ENCODE measurements at places on chromosomes 3 and 15.

- DNase-seq, result no peak
Observed at GRCh38 chr15:79322306-79322705, 11.4 kb downstream of the TMED3 start.

DNA sequence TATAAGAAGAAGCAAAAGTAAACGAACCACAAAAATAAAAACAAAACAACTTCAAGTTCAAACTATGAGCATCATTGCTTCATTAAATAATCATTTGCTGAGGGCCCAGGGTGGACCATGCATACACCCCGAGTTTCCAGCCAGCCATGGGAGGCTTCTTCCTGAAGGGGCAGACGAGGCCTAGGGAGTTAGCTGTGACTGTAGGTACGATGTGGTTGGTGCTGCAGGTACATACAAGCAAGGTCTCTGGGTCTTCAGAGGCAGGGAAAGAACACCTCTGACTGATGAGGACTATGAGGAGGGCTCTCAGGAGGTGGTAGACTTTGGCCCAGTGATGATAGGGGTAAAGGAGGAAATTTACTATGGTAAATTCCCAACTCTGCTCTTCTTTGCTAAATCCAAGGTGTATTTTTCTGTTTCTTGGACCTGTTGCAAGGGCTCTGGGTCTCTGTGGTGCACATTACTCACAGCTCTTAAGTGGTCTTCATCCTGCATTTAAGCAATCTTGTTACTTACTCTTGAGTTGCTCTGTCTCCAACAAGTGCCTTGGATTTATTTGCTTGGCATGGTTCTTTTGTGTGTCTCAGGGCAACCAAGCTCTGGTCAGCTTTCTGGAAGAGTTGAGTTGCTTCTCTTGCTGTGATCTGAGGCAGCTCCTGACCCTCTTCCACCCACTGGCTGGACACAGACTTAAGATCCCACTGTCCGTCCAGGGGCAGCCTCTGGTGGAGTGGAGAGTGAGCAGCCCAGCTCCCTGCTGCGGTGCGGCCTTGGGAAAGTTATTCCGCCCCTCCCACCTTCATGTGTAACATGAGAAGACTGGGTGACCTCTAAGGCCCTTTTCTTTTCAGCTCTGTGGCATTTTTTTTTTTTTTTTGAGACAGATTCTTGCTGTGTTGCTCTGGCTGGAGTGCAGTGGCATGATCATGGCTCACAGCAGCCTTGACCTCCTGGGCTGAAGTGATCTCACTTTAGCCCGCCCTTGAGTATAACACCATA, 56.1 kb upstream of the KIF23 start:
- DNase-seq, result no peak

DNA sequence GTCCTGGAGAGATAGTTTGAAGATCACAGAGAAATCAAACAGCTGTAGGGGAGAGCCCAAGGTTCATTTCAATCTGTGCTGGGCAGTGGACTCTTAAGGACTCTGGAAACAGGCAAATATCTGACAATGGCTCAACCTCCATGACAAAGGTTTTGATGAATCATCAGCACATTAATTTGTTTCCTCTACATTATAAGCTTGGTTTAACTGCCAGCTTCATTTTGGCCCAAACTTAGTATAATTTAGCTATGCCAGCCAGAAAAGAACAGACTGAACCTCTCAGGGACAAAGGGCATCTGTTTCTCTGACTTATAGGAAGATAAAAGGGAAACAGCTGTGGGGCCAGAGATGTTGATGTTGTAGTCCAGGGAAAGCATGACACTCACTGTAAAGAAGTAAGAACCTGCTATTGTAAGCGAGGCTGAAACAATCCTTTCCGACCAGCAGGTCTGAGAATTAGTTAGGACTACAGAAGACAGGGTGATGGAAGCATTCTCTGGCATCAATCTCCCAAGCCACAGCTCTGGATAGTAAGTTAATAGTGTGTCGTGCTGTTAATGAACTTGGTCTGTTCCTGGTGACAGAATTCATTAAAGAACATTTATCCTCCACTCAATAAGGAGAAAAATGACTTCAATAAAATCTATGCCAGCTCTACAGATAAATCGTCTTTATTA, 110.1 kb downstream of the KCNMB2 start:
- DNase-seq, result peak; percentile 58

GRCh38 chr3:105367063-105367405, 325 bp downstream of the ALCAM start:
- no peak for DNase-seq

GRCh38 chr15:70308011-70308734, 210.5 kb upstream of the TLE3 start:
- DNase-seq, result no peak

GRCh38 chr15:79115986-79116665, 25.5 kb upstream of the RASGRF1 start:
- no peak for DNase-seq

GRCh38 chr15:33086500-33087121, 107.9 kb downstream of the FMN1 start:
- DNase-seq, result peak; percentile 81

- DNase-seq, result no peak
Observed at GRCh38 chr3:14948609-14949038, 1.2 kb downstream of the NR2C2 start.

DNA sequence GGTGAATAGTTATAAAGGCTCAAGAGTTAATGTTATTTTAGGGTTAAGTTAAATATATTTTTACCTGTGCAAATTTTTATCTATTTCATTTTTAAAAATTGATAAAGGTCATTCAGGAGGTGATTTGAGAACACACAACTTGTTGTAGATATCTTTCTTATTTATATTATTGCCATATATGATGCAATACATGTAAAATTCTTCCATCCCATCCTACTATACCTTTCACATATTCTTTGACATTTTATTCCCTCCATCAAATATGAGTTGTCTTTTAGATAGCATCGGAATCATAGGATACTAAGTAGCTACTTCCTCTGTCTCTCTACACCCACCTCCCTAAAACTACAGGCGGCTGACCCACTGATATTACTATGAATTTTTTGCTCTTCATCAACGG, 734.1 kb downstream of the FHIT start:
- DNase-seq, result no peak

- DNase-seq, result no peak
Observed at GRCh38 chr3:71512000-71512399, 71.5 kb downstream of the FOXP1 start.

DNA sequence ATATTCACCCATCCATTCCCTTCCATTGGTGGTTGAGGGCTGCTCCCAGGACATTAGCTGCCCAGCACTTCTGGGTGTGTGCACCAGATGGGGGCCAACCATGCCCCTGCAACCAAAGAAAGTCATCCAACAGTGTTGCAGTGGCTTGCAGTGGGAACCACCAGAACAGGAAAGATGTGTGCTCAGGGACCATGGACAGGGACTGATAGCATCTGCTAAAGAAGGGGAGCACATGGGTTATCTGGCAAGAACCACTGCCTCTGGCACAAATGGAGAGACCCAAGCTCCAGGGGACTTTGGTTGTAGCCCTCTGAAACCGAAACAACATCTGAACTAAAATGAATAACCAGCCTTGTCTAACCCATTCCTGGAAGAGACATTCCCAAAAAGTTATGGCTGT, 8.1 kb downstream of the DCLK3 start:
- DNase-seq, result no peak

DNA sequence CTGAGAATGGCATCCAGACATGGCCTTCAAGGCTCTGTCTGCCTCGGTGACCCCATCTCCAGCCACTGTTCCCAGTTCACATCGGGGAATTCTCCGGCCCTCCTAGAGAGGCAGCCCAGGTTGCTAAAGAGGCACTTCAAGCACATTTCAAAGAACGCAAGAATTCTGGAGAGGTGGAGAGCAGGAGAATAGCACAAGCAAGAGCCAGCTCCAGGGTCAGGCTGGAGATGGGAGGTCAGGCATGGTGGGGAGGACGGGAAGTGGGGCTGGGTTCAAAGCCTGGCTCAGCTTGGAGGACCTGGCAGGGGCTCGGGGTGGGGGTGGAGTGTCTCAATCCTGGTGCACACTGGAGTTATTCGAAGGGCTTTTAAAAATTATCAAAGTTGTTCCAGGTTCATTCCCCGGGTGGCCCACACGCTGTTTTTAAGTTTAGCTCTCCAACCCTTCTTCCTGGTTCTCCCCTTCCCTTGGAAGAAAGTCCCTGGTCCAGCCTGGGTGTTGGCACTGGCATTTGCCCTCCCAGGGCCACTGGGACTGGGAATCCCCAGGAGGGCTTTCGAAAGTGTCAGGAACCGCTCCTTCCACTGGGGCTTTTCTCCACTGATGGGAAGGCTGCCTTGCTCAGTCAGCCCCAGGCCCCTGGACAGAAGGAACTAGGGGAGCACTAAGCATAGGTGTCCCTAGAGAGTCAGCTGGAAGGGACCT, 35.8 kb downstream of the ZNF710 start:
- DNase-seq, result no peak

GRCh38 chr3:130517602-130518001, 625 bp downstream of the COL6A6 start:
- no peak for DNase-seq

DNA sequence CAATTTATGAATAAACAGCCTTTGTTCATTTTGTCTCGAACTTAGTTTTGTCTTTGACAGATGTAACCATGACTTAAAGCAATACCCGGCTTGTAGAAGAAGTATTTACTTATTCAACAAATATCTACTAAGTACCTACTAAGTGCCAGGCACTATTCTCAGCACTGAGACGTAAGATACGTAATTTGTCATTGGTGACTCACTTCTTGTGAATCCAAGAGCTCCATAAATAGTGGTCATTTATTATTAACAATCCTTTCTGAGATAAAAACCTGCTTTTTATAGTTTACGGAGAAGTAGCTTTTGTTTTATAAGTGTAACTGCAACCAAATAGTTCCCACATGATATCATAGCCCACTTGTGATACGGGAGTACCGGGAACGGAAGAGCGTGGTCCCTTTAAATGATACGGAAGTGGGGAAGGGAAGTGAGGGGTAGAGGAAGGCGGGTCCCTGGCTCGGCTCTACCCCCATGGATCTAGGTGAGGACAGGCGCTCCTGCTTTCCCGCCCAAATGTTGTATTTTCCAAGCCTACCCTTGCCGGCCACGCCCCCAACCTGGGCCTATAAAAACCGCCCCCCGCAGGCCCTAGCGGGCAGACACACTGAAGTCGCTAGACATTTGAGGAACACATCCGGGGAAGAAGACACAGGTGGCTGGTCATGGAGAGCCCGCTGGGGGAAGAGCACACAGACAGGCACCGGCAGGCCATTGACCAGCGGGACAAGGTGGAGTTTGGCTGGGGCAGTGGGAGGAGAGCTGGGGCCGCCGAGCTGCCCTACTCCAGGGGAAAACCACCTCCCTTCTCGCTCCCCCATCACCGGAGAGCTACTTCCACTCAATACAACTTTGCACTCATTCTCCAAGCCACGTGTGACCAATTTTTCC, at the start of gene SAMMSON:
Gene SAMMSON, plus strand, starts transcription at position 594 of the 888 bp plus-strand sequence.
- DNase-seq, result peak; percentile 6

DNA sequence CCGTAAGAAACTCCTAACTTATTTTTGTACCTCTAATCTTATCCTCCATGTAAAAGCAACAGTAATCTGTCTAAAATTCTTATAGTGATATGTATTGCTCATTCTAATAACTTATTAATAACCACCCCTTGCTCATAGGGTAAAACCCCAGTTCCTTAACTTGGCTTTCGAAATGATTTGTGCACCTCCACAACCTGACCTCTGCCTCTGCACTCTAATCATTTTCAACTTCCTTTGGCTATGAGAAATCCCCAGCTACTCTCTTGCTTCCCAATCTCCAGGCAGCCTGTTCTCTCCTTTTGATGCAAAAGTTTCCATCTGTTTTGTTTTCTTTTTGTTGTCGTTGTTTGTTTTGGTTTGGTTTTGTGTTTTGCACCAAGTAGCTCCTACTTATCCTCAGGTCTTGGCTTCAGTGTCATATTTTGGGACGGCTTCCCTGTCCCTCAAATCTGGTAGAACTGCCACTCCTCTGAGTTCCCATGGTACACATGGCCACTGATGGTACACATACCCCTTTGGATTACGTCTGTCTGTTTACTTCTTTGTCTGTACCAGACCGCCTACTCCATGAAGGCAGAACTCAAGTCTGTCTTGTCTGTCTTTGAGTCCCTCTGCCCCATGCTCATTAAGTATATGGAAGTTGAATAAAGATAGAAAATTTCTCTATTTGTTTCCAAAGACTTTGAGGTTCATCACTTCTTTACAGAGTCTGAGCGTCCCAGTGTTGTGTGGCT, 105.6 kb upstream of the TGFBR2 start:
- no peak for DNase-seq

DNA sequence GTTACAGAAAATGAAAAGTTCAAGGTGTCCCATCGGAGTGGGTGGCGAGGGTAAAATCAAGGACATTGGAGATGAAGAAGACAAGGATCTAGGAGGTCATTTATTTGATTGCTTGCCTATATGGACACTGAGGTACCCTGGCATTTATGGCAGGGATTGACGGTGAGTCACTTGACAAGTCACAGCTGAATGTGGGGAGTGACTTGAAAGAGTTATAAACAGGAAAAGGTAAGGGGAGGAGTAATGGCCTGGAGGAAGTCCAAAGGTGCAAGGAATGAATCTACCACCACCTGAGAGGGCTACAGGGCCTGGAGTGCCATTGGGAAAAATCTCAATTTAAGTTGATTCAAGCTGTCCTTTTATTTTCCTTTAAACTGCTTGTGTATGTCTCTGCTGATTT, 11.8 kb upstream of the SGO1 start:
- DNase-seq, result no peak

DNA sequence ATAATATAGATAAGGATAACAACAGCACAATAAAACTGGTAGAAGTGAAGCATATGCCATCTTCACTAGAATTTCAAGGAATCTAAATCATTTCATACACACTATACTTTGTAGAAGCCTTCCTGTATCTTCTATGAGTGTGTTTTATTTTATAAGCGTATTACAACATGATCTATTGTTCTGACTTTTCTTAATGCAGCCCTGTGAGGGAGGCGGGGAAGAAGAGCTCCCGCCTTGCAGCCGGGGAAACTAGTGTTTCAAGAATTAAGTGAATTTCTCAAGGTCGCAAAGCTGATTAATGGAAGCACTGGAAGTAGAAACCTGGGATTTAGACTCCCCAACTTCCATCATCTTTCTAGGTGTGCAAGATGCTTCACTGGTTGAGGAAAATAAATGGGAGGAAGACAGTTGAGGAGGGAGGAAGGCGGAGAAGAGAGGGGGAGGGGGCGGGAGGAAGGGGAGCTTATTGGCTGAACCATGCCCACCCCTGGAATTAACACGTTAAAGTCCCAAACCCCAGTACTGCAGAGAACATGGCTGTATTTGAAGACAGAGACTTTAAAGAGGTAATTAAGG, 32.9 kb downstream of the VGLL4 start:
- DNase-seq, result no peak

DNA sequence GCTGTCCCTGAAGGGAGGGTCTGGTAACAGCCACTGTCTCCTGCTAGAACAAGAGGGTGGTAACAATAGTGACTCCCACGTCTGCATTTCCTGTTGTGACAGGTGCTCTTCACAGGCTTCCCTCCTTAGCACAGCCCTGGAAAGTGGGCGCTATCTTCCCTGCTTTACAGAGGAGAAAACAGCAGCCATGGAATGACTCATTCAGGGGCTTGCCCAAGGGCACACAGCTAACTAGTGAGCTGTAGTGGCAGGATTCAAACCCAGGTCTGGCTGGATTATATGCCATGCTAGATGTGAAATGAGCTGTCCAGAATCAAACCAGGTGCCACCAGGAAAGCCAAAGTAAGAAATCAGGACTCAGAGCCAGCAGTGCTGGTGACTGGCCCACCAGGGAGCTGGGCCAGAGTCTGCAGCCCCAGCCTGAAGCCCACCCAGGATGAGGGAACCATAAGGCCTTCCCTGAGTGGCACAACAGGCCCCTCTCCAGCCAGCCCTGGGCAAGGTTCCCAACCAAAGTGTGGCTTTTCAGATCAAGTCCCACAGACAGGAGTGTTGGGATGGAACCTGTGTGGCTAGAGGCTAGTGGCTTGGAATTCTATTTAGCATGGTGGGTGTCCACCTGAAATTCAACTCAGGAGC, 102.4 kb downstream of the ETFA start:
- DNase-seq, result peak; percentile 41

- DNase-seq, result no peak
Observed at GRCh38 chr3:13134879-13135206, 61.6 kb upstream of the IQSEC1 start.

All from LHCN-M2 (cell line).